ENCODE measurements at places on chromosomes 12 and 14.
A peak's percentile ranks its signal among the peaks of the same experiment; 100 is the strongest.

DNA sequence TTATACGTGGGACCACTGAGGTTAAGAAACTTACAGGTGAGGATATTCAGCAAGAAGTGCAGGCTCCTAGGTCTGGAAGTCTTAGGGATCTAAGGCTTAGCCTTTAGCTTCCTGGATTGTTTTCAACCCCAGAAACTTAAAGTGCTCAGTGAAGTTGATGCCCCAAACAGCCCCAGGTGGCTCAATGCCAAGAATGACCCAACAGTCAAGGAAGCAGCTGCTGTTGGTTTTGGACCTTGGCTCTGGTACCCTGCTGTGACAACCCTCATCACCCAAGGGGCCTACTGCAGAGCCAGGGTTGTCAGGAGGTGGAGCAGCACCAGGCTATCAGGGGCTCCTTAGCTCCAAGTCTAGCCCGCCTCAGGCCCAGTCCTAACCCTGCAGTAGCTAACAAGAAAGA is 36.8 kb downstream of the VDR start:
- DNase-seq: no peak

- no peak for DNase-seq
Measured at GRCh38 chr14:100748944-100749343, 22.3 kb downstream of the DLK1 start.

- no peak for DNase-seq
Measured at GRCh38 chr14:93322929-93323599, 9.8 kb downstream of the BTBD7 start.

GRCh38 chr12:127832172-127832571 is 434.8 kb upstream of the TMEM132C start:
- no peak for DNase-seq

DNA sequence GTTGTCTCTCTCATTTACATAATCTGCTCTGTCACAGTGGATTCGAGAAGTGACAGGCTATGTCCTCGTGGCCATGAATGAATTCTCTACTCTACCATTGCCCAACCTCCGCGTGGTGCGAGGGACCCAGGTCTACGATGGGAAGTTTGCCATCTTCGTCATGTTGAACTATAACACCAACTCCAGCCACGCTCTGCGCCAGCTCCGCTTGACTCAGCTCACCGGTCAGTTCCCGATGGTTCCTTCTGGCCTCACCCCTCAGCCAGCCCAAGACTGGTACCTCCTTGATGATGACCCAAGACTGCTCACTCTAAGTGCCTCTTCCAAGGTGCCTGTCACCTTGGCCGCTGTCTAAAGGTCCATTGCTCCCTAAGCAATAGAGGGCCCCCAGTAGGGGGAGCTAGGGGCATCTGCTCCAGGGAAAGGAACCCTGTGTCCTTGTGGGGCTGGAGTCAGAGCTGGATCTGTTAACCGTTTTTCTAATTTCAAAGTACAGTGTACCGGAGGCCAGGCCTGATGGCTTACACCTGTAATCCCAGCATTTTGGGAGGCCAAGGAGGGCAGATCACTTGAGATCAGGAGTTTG is 5.1 kb downstream of the ERBB3 start:
- no peak for DNase-seq

GRCh38 chr12:105736498-105736897 is 402.3 kb downstream of the NUAK1 start:
- peak; percentile 44 for DNase-seq

DNA sequence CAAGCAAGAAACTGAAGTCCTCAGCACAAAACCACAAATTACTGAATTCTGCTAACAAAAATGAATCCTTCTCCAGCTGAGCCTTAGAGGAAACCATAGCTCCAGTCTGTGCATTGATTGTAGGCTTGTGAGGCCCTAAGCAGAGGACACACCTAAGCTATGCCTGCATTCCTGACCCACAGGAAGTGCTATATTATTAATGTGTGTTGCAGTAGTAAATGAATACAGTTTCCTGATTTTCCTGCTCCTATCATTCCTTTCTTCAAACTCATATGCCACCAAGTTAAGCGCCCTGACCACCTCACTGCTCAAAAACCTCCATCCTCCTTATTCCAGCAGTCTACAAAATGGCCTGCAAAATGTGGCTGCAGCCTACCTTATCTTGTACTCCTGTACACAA is 151.9 kb upstream of the ABCD2 start:
- DNase-seq: no peak

- no peak for DNase-seq
Measured at GRCh38 chr12:1496162-1496900, 98.0 kb downstream of the FBXL14 start.

DNA sequence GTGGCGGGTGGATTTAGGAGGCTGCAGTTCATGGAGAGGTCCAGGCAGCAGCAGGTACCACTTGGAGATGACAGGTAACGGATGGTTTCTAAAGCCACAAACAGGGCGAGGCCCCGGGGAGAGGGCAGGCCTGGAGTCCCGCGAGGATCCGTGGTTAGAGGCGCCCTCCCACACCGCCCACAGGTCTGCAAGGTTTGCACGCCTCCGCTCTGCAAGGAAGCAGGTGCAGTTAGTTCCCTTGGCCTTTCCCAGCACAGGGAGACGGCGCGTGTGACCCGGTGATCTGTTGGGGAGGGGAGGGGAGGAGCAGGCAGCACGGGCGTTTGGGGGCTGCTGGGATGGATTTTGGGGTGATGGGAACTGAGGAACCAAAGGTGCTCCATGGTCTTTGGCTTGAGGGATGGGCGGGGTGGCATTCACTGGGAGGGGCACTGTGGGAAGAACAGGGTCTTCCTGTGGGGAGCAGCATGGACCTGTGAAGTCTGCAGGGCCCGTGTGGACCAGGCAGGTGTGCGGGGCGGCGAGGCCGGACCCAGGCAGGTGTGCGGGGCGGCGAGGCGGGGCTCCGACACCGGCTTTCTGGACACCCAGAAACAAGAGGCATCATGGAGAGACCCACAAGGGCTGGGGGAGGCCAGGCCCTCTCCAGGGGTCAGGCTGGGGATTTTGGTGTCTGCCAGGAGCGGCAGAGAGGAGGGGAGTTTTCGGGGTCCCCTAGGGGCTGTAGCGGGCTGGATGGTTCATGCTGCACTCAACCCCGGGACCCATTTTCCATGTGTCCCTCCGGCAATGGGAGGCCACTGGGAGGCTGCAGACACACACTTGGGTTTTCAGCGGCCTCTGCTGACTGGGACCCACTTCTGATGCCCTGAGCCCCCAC is 29.1 kb downstream of the NOC4L start:
- no peak for DNase-seq

GRCh38 chr14:95515596-95516552 is 576 bp downstream of the SYNE3 start:
- peak; percentile 75 for DNase-seq

- peak; percentile 58 for DNase-seq
Measured at GRCh38 chr14:20857630-20858261, 33.4 kb upstream of the RNASE3 start.

- no peak for DNase-seq
Measured at GRCh38 chr12:92602476-92602875, 100.3 kb upstream of the PLEKHG7 start.

DNA sequence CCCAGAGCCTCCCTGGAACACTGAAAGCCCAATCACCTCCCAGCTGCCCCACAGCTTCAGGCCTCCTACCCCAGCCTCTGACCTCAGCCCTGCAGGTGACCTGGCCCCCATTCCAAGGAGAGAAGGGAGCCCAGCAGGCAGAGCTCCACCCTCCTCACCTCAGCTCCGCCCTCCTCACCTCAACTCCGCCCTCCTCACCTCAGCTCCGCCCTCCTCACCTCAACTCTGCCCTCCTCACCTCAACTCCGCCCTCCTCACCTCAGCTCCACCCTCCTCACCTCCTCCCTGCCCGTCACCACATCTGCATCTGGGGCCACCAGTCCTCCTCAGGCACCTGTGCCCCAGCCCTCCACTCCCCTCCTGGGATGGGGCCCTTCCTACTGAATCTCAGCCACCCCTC is 112.2 kb upstream of the SFSWAP start:
- no peak for DNase-seq

GRCh38 chr12:53014709-53015108 is 8.5 kb downstream of the EIF4B start:
- no peak for DNase-seq

- peak; percentile 58 for DNase-seq
Measured at GRCh38 chr12:125185311-125185739, 120.1 kb downstream of the AACS start.

DNA sequence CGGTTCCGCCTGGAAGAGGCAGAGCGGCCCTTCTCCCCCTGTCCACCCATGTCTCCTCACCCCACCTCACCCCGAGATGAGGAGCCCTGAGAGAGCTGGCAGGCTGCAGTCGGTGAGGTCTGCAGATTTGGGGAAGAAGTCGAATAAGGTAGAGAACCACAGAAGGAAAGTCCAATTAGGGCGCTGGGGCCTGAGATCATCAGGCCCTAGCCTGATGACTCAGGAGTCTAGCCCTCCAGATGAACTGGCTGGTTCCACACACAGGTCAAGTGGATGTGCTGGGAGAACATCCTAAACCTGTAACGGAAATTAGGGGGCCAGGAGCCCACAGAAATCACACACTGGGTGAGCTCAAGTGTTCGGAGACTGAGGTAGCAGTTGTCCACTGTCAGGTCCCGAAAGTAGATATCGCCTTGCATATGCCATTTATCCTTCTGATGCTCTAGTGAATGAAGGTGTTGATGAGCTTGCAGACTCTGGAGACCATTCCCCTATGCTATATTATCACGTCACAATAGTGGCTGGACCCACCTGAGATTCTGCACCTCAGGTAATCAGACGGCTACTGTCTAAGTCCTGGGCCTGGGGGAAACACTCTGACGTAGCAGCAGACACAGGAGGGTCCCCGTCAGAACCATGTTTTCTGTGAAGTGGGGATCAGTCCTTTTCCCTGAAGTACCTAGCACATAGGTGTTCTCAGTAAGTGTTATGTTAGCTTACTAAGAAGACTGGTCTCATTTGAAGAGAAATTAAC is 886 bp upstream of the METTL17 start:
- DNase-seq: peak; percentile 5

GRCh38 chr12:47094804-47095203 is 15.0 kb upstream of the AMIGO2 start:
- no peak for DNase-seq

GRCh38 chr12:104177663-104178501 is 37.7 kb upstream of the TXNRD1 start:
- no peak for DNase-seq

GRCh38 chr12:26938701-26939062 is 412 bp downstream of the FGFR1OP2 start:
- DNase-seq: no peak
